ENCODE measurements at places on chromosomes 12 and 14.
A peak's percentile ranks its signal among the peaks of the same experiment; 100 is the strongest.

GRCh38 chr14:51118993-51119392 lies 24.1 kb upstream of the TRIM9 start:
- DNase-seq, result no peak

GRCh38 chr14:75064205-75064567 lies 362 bp upstream of the ACYP1 start:
- DNase-seq, result no peak

DNA sequence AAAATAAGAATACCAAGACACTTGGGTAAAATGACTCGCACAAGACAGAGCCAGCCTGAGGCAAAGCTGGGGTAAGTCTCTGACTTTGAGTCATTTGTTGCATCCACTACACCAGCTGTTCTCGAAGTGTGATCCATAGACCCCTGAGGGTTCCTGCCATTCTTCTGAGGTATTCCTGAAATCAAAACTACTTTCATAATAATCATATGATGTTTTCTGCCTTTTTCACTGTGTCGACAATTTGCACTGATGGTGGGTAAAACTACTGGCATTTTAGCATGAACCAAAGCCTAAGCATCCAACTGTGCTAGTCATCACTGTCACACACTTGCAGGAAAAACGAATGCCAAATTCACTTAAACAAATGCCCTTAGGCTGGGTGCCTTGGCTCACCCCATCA lies 135.5 kb upstream of the FUT8 start:
- peak; percentile 81 for DNase-seq

DNA sequence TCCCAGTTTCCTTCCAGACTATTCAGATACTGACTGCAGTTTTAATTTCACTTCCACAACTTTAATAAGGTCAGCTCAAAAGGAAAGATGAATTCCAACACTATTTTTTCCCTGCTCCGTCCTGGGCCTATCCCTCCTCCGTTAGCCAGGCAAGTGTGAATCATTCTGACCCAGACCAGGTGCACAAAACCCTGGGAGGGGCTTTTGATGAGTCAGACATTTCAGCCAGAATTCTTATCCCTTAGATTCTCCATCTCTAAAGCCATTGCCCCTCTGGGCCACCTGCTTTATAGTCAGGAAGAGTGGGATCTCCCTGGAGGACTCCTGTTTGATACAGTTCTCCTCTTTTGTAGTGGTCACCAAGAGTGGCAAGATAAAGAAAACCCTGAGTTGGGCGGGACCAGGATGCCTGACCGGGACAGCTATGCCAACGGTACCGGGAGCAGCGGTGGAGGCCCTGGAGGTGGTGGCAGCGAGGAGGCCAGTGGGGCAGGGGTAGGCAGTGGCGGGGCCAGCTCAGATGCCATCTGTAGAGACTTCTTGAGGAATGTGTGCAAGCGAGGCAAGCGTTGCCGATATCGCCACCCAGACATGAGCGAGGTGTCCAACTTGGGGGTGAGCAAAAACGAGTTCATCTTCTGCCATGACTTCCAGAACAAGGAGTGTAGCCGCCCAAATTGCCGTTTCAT lies 2.2 kb downstream of the ZC3H10 start:
- DNase-seq, result peak; percentile 59

- no peak for DNase-seq
Observed at GRCh38 chr12:132708150-132708549, 2.5 kb upstream of the PGAM5 start.

DNA sequence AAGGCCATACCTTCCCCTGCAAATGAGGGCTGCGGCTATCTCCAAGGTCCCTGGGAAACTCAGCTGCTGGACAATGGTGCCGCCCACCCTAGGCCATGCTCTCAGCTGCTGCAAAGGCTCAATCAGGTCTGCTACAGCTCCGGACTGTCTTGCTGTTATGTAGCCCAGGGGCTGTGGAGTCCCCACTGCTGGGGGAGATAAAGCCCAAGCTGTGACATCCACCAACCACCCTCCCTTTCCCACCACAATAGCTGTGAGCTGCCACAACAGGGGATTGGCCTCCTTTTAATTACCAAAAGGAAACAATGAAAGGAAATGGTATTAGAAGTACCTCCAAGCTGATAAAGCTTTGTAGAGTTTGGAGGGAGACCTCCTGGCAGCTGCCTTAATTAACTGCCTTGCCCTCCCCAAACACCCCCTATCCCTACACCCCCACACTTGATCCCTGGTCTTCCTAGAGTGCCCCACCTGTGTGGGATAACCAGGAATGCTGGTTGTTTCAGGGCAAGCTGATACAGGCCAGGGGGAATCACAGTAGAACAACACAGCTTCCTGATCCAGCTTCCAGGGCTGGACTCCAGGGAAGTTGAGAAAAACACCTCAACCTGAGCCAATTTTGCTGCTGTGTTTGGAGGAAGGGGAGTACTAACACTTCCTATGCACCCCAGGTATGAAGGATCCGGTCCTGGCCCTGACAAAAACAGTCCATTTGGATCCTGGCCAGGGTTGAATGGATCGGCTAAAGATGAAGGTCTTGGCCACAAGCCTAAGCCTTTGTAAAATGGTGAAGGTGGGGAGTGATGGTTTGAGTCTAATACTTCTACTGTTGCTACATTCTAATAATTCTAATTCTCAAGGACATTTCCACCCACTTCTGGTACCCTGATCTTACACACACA lies at the start of gene VWF:
Gene VWF (minus strand): TSS at position 260 of the 899 bp plus-strand sequence. CDS start 1,474 bp downstream, outside the sequence.
- no peak for DNase-seq

- DNase-seq, result no peak
Observed at GRCh38 chr14:94748667-94749347, 21.1 kb downstream of the GSC start.

- DNase-seq, result no peak
Observed at GRCh38 chr14:63508033-63508432, 35.1 kb downstream of the PPP2R5E start.

DNA sequence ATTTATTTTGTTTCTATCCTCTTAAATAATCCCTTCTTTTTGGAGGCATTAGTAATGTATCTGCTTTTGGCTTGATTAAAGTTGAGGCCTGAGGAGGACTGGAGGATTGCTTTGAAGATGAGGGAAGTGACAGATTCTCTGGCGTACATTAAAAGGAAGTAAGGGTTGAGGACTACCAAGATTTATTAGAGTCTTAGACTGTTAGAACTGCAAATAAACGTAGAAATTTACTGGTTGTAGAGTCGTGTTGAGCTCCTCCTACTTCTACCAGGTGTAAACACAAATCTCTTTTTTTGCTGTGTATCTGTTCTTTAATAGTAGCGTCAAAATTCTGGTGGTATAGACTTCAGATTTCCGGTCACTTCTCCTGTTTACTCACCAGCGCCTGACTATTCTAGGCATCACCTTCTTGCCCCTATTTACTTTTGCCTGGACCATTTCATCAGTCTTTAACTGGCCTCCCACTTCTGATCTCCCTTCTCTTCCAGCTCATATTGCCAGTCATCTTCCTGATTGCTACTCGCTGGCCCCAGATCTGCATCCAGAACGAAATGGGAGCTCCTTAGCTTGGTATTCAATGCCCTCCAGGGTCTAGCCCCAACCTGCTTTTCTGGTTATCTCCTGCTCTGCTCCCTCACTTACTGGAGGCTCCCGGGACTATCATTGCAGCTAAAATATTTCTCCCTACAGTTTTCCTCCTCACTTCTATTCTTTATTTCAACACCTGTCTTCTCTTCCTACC lies 8.4 kb upstream of the EID3 start:
- DNase-seq, result no peak

DNA sequence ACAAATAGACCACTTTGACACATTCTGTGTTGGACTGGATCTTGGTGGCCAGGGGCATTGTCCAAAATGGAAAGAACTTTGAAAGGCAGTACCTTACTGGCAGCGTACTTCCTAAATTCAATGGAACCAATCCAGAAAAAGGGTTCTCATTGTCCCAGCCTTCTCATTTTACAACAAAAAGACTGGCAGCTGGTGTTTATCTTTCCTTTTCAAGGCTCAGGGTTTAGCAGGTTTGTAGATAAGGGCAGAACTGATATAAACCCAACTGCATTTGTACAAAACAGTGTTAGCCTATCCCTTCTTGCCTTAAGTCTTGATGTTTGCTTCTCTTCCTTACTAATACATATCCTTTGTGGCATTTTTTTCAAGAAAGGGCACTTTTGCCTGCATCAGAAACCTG lies 7.7 kb downstream of the THAP2 start:
- DNase-seq, result no peak

DNA sequence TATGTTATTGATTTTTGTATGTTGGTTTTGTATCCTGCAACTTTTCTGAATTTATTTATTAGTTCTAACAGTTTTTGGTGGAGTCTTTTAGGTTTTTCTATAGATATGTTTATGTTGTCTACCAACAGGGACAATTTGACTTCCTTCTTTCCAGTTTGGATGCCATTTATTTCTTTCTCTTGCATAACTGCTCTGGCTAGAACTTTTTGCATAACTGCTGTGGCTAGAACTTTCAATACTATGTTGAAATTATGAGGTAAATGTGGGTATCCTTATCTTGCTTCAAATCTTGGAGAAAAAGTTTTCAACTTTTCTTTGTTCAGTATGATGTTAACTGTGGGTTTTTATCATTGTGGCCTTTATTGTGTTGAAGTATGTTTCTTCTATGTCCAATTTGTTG lies 39.9 kb upstream of the PLBD1 start:
- DNase-seq, result no peak

- no peak for DNase-seq
Observed at GRCh38 chr12:17108877-17109541, 503.0 kb upstream of the LMO3 start.

DNA sequence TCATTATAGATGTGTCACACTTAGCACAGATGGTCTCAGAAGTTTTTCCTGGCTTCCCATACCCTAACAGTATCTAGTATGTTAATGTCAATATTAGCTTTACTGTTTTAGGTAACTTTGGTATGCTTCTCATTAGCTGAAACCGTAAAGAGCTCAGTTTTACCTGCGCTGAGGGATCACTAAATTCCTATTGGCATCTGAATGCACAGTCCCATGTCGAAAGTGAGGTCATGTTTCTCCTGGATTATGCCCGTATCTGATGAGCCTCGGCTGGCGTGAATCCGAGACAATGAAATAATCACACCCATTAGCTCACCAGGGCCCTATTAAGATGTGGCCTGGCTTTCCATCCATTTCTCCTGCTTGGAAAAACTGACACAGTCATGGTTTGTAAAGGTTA lies 418.2 kb downstream of the ZFP36L1 start:
- DNase-seq, result no peak

GRCh38 chr12:20567413-20567812 lies 127.7 kb upstream of the SLCO1C1 start:
- DNase-seq, result no peak

DNA sequence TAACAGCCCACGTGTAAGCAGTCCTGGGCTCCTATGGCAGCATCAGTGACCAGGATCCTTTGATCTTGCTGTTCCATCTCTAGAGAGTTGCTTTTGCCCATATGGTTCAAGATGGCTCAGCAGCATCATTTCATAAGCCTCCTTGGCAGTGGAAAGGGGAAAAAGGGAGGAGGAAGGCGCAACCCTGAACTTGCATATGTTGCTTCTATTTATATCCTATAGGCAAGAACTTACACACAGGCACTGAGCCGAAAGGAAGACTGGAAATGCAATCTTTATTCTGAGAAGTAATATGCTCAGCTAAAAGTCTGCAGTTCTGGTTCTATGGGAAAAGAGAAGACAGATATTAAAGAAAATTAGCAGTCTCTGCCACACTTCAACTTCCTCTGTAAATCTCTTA lies 167.7 kb upstream of the PLXNC1 start:
- no peak for DNase-seq

GRCh38 chr14:60915781-60916180 lies 65.1 kb downstream of the TRMT5 start:
- DNase-seq, result no peak

GRCh38 chr14:89507926-89508460 lies 91.0 kb upstream of the FOXN3 start:
- peak; percentile 65 for DNase-seq

DNA sequence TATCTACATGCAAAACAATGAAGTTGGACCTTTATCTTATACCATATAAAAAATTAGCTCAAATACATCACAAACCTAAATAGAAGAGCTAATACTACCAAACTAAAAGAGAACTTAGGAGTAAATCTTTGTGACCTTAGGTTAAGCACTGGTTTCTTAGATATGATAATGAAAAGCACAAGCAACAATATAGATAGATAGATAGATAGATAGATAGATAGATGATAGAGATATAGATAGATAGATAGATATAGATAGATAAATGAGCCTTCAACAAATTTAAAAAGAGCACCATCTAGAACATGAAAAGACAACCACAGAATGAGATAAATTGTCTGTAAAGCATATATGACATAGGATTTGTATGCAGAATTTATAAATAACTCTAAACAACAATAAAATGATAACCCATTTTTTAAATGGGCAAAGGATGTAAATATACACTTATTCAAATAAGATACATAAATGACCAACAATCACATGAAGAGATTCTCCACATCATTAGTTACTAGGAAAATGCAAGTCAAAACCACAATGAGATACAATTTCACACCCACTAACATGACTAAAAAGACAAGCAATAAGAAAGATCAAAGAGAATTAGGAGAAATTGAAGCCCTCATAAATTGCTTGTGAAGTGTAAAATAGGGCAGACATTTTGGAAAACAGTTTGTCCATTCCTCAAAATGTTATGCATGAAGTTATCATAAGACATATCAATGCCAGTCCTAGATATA lies 293.7 kb downstream of the BTG1 start:
- DNase-seq, result peak; percentile 1

DNA sequence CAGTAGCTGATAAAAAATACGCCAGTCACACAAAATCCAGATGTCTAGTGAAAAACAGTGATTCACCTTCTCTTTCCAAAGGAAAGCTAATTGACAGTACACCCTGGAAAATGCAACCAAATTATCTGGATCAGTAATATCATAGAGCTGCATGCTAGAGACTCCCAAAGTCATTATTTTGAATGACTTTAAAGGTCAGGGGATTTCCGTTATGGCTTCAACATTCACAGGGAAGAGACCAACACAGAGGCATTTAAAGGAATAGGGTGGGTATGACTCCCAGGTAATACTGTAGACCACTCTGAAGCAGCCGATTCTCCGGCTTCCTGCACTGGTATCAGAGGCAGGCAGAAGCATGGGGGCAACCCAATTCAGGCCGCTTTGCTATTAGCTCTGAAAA lies 190.4 kb downstream of the STXBP6 start:
- no peak for DNase-seq

DNA sequence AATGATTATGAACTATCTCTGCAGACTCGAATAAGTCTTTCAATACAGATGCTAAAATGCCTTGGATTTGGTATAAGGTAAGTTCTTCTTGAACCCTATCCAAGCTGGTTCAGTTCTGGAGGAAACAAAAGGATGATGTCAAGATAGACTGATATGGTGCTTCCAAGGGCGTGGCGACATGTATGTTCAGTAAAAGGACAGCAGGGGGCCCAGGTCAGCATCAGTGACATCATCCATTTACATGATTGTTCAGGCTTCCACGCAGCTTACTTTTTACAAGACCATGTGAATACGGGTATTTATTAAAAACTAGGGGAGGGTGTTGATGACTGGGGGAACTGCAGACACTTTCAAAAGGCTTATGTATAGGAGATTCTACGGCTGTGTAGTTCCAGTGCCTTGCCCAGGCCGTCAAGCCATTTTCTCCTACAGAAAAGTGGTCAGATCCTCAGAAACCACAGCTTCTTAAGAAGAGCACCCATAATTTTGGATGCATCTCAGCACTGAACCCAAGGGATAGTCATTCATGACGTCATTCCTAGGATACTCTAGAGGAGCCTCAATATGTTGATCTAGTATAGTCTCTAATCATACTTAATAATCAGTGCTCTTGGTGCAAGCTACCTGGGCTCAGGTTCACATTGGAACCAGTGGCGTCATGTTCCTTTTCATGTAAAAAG lies 527.7 kb downstream of the FUT8 start:
- peak; percentile 25 for DNase-seq
